Stimulated activated CD8-positive, alpha-beta memory T cell treated with anti-CD3 and anti-CD28 coated beads, Interleukin-2, amount 100 ng/mL, for 48 hours (primary cell): ENCODE measurements at places on chromosomes 1 and 21.

- DNase-seq = no peak
Measured at GRCh38 chr1:207241164-207241934, 80.1 kb upstream of the CD55 start.

DNA sequence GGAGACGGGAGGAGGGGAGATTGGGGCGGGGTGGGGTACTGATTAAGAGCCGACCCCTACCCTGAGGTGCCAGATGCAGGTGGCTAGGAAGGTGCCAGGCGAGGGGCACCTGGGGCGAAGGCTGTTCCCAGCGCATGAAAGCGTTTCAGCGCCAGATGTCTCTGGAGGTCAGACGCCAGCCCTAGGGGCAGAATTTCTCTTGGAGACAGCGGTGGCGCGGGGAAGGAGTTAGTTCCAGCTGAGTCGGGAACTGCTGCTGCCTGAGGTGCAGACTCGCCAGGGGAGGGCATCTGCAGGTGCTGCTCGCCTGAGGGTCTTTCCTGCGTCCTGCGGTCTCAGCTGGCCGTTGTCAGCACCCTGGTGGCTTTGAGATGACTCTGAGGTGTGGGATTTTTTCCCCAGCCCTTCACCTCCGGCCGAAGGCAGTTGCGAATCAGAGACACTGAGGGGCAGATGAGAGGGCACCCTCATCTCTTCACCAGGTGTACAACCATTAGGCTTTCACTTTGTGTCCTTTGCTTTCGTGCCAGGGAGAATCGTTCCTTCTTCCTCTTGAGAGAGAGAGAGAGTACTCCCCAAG, 539 bp downstream of the CGN start:
- DNase-seq = peak; percentile 9

DNA sequence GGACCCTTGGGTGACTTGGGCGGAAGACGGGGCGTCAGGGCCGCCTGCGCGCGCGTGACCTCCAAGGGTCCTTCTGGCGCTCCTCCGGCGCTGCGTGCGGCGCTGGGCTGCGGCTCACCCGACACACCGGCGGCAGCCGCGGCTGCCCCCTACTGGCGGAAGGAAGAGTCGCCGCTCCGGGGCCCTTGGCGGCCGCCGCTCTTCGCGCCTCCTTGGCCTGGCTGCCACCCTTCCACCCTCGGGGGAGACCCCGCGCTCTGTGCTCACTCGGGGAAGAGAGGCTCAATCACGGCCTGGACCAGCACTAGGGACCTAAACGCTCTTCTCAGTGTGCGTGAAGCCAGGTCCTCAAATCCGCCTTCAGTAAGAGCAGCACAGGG, 89.7 kb downstream of the DMRTA2 start:
- peak; percentile 43 for DNase-seq

- DNase-seq = no peak
Measured at GRCh38 chr1:85224295-85224694, 23.5 kb upstream of the SYDE2 start.

- DNase-seq = no peak
Measured at GRCh38 chr1:66739401-66740157, 12.7 kb upstream of the DYNLT5 start.
